Esophagus squamous epithelium (tissue), 5 donors: ENCODE measurements at places on chromosomes 3 and 15. TPM values are rescaled to one million over a fixed set of nuclear protein-coding genes. Genes with fewer than 3 reads are reported as not detected.

DNA sequence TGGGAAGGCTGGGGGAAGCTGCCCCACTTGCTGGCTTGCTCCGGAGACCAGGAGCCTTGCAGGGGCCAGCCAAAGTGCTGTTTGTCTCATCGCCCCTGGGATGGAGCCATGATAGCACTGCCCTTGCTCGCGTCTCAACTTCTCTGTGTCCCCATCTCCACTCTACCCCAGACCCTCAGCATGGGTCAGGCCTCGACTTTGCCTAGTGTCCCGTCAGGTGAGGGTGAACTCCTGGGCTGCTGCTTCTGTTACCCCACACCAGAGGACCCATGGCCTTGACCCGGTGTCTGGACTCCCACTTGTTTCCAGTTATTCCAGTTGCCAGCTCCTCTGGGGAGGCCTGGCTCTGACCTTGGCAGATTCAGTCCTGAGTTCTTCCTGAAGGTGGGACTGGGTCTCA, 36.5 kb upstream of the DUSP7 start:
- DNase-seq: no peak

GRCh38 chr15:59543721-59544547, 67.6 kb upstream of the GCNT3 start:
- no peak for DNase-seq

DNA sequence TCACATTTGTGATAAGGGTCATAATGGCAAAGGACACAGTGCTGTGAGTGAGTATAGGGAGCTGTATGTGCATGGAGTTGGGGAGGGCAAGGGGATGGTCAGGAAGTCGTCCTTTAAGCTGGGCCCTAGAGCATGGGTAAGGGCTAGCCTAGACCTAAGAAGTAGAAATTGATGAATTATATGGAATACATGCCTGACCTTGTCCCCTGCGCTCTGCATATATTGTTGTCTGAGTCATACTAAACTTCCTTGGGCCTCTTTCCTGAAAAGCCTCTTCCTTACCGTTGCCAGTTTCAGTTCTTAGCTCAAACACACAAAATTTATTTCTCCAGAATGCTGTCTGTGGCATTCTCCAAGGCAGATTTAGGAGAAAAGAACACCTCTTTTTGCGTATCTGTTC, 4.6 kb downstream of the SNRK start:
- DNase-seq: no peak

DNA sequence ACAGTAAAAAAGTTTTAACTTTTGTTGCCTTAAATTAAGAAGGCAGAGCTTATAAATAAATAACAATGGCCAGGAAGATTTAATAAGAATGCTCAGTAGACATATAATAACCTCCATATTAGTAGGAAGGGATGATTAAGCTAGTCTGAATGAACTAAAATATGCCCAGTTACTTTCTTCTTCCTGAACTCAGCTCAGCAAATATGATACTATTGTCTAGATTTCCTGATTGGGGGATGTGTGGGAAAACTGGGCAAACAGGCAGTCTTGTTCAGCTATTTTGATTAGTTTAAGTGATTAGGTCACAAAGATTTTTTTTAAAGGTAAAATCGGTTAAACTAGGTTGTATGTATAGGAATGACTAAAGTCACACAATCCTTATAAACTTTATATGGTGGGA, 167.2 kb upstream of the SLC2A2 start:
- DNase-seq: no peak

DNA sequence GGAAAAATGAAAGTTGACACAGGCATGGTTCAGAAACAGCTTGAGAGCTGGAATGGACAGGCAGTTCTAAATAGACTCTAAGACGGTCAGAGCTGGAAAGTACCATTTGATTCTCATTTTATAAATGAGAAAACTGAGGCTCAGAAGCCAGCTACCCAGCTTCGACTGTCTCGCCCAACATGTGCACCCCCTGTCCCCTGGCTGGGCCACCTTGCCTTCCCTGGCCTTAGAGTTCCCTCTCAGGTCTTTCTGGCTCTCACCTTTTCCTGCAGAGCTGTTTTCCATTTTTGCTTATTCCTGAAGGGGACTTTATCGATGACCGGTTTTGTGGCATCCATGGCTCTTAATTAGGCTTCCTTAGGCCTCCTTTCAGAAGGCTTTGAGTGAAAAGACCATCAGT, 17.3 kb upstream of the DOCK3 start:
- no peak for DNase-seq

- DNase-seq: no peak
These were observed 247.3 kb upstream of the NSMCE3 start for GRCh38 chr15:29516929-29517328.

DNA sequence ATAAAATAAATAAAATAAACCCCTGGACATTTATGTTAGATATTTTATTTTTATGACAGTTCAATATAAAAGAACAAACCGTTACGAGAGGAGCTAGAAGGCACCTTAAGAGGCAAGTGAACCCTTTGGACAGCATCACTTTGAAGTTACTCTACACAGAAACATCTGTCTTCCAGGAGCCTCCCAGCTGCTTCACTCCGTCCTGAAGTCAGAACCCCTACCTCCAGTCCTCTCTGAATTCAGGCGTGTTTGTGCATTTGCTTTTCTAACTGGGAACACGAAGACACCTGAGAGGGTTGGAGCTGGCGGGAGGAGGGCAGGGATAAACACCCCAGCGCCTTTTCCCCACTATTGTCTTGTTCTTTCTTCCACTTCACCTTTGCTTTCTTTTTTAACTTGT, 46.2 kb downstream of the CMTM7 start:
- no peak for DNase-seq

DNA sequence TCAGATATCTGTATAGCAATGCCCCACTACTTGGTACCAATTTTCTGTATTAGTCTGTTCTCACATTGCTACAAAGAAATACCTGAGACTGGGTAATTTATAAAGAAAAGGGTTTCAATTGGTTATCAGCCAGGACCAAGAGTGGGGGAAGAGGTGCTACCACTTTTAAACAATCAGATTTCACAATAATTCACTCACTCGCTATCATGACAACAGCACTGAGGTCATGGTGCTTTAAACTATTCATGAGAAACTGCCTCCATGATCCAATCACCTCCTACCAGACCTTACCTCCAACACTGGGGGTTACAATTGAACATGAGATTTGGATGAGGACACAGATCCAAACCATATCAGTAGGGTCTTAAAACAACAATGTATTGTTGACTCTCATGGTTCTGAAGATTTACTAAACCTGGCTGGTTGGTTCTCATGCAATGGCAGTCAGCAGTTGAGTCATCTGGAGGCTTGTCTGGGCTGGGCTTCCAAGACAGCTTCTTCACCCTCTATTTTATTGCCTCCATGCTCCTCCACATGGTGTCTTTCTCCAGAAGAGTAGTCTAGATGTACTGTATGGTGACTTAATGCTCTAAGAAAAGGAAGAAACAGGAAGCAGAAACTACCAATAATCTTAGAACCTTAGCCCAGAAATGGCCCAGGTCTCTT, 21.2 kb upstream of the TM4SF4 start:
- no peak for DNase-seq

DNA sequence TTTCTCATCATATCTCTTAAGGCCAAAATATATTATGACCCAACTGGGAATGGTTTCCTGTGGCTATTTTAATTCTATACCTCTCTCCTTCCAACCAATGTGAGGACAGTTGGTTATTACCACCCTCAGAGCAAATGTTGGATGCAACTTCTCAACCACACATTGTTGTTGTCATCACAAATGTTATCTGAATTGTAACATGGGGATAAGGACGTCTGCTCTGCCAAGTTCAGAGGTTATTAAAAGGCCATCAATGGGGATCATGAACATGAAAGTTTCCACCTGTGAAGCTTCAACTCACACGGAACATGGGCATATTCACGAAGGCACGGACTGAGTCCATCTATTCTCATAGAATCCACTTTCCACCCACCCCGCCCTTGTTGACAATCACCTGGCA, 46.8 kb downstream of the MB21D2 start:
- DNase-seq: no peak

- no peak for DNase-seq
These were observed 42.4 kb downstream of the FBN1 start for GRCh38 chr15:48603123-48603500.

DNA sequence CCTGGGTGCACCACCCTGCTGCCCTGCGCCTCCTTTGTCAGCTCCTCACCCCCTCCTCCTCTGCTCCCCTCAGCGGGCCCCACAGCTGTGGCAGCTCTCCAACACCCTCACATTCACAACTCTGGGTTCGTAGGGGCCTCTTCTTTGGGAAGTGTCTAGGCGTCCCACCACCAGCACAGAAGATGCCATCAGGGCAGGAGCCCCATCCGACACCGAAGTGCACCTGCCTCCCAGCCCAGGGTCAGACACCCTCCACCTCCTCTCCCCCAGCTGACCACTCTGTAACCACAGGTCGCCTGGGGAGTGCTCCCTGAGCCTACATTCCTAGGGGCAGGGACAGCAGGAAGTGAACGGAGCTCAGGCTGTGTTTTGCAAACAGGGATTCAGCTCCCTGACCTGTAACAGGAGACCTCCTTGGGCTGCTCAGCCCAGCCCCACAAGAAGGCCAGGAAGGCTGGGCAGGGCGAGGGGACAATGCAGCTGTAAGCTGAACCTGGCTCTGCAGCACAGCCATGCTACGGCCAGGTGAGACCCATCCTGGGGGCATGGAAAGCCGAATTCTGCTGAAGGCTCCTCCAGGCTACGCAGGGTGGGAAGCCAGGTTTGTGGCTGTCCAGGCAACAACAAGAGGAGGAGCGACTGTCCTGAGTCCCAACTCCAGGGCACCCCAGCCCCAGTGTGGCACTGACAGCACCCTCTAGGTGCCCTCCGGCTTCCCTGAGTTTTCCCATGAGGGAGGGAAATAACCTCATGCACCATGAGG, 269.0 kb downstream of the GOLGA6L6 start:
- no peak for DNase-seq

The WDR93 gene
- not detected for total RNA-seq

The CAMK2N2 gene
- total RNA-seq: not detected

The CTXND1 gene
- total RNA-seq: not detected

The EPHA6 gene
- 2.4 TPM for total RNA-seq

The HHLA2 gene
- not detected for total RNA-seq

The RPP25 gene
- total RNA-seq: 12.2 TPM
